ENCODE measurements at places on chromosomes 6 and 20.

- peak; percentile 63 for DNase-seq
Measured at GRCh38 chr6:45421709-45422502, 44.2 kb upstream of the SUPT3H start.

DNA sequence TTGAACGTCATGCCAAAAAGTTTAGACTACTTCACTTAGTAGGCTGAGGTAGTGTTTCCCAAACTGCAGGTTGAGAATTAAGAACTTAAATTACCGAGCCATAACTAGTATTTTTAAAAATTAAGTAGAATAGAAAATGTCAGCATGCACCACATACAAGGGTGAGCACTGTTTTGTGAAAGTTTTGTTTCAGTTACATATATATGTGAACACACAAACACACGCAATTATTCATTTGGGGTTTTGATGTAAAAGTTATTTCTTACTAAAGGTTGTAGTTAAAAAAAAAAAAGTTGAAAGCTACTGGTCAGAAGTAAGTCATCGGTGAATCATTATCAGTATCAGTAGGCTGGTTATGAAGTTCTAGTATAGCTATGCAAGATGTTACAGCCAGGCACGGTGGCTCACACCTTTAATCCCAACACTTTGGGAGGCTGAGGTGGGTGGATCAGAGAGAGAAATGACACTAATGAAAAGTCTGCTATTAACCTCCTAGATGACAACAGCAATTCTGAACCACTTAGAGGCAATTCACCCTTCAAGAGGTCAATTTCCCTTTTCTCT lies 24.1 kb downstream of the FASTKD5 start:
- DNase-seq: no peak

- no peak for DNase-seq
Measured at GRCh38 chr6:43124481-43124880, 46.6 kb upstream of the SRF start.

GRCh38 chr6:106555767-106556166 lies 73.5 kb downstream of the RTN4IP1 start:
- DNase-seq: no peak

- DNase-seq: no peak
Measured at GRCh38 chr20:59429396-59429795, 129.0 kb downstream of the EDN3 start.

DNA sequence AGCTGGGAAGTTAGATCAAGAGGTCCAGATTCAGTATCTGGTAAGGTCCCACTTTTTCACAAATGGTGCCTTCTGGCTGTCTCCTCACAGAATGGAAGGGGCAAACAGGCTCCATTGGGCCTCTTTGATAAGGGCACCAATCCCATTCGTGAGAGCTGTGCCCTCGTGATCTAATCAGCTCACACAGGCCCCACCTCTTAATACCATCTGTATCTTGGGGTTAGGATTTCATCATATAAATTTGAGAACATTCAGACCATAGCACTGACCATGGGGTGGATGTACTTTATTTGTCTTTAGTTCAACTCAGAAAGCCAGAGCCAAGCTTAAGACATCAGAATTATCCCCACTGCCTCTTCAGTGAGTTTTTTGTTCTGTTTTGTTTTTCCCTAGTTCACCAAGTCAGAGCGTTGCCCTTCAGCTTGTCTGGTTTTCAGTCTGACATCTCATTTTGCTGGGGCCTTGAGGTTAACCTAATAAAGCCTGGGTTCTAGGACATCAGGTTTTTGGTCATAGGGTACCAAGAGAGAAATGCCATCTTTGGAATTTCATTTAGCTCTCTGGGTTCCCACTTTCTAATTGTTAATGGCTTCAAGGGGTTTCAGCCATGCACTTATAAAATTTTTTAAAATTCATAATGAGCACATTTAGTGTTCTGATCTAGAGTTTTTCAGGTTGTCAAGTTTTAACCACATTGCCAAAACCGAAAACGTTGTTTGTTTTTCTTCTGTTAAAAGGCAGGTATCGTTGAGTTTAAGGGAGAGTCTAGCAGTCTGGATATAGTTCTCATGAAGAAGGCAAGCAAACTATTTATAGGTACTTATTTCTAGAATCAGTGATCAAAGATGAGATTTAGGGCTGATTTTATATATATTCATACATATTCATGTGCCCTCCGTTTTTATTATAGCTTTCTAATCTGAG lies 19.0 kb downstream of the SENP6 start:
- no peak for DNase-seq

- DNase-seq: no peak
Measured at GRCh38 chr6:39416026-39416425, 93.5 kb upstream of the KCNK16 start.

All from KBM-7 (cell line).